Fibroblast of skin of right biceps (primary cell): ENCODE measurements at places on chromosomes 5 and 9.
A peak's percentile ranks its signal among the peaks of the same experiment; 100 is the strongest.

DNA sequence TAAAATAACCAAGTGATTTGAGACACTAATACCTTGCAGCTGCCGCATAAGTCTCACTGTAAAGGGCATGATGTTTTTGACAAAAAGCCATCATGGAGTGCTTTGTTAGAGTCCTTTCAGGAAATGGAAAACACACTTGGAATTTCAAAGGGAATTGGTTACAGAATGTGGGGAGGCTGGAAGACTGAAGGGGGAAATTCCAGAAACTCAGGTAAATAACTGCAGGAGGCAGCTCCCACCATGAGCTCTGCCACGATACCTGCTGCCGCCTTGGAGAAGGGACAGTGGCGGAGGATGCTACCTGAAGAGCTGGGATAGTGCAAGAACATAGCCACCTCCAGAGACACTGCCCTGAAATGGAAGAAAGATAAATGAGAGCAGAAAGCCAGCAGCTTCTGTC, 66.9 kb downstream of the PRKACG start:
- DNase-seq, result no peak

- peak; percentile 97 for DNase-seq
These were observed 18.0 kb downstream of the ATOX1 start for GRCh38 chr5:151740336-151740942.

DNA sequence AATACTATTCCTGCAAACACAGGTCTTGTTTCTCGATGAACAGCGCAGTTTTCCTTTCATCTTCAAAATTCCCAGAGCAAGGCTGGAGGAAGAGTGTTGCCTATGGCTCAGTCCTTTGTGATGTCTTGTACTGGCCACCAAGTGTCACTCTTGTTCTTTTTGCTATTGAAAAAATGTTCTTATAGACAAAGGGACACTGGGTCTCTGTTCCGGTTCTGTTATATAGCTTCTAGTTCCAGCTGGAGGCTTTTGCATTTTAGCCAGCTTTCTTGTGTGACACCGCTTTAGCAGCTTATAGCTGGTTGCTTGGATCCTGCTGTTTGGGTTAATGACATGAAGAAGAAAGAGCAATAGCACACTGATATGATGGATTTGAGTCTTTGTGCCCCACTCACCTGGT, 343.7 kb upstream of the KCNN2 start:
- no peak for DNase-seq

DNA sequence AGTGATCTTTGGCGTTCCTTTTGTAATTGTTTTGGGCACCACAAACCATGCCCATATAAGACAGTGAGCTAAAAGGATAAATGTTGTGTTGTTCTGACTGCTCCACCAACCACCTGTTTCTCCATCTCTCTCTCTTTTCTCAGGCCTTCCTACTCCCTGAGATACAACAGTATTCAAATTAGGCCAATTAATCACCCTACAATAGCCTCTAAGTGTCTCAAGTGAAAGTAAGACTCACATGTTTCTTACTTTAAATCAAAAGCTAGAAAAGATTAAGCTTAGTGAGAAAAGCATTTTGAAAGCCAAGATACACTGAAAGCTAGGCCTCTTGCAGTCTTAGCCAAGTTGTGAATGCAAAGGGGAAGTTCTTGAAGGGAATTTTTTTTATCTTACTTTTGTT, 268.8 kb upstream of the NREP start:
- DNase-seq, result no peak

DNA sequence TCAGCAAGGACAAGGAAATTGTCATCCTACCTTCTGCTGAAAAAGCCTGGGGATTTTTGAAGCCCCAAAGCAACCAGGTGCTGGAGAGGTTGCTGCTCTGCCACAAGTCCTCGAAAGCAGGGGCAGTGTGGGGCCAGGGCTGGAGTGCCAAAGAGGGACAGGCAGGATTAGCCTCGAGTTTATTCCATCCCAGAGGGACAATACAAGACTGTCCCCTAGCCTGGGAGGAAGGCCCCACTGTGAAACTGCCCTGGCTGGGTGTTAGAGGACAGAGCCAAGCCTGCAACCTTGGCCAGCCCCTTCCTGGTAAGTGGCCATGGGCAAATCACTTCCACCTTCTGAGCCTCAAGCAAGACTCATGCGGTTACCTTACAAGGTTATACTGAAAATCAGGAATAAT, 55.1 kb downstream of the WHRN start:
- DNase-seq, result no peak
